ENCODE measurements at places on chromosomes 12 and 14.

DNA sequence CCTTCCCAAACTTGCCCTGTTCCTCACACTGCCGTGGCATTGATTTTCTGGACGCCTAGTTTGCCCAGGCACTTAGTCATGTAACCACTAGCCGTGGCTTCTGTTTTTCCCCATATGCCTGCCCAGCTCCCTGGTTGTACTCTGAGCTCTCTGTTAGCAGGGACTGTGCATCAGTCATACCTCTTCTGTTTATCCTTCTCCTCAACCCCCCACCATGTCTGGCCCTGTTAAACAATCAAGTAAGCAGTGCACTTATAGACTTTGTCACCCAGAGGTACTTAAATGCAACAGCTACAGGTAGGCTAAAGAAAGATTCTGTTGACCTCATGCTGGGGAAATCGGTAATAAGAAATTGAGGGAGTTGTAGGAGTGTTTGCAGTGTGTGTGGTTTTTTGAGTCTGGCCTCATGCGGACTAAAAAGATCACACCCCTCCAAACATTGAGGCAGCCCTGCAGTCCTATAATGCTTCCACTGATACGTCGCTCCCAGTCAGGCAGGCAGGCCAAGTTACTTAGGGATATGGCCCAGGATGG, 17.0 kb downstream of the UBE3B start:
- no peak for DNase-seq
- no peak overlapping the region for H3K4me3 ChIP-seq
- no peaks in the 10 kb centered on the region for H3K27me3 ChIP-seq
- peaks cover 9% of the 10 kb centered on the region for H3K4me1 ChIP-seq
- peaks cover 42% of the 10 kb centered on the region for H3K36me3 ChIP-seq

GRCh38 chr12:19273482-19274330, 144.2 kb downstream of the PLEKHA5 start:
- H3K27ac ChIP-seq: peak overlapping the region; percentile 79
- peaks cover 11% of the 10 kb centered on the region for H3K4me1 ChIP-seq
- no peaks in the 10 kb centered on the region for H3K36me3 ChIP-seq
- peak; percentile 68 for DNase-seq
- no peak overlapping the region for H3K4me3 ChIP-seq
- H3K27me3 ChIP-seq: no peaks in the 10 kb centered on the region

DNA sequence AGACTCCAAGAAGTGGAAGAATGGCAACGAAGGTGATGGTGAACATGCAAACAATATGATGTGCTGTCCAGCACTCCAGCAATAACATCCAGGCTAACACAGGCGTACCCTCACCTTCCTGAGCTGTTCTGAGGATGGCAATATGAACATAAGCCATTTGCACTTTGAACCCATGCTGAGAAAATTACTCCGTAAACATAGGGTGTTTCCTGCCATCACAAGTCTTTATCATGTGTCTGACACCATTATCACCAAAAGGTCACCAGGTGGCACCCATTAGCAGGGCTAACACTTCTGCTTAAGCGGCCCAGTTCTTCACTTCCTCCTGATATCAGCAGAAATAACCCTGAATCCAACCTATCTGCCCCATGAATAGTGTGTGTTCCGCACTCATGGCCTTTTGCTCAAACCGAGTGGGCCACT, 482.8 kb downstream of the MED13L start:
- DNase-seq: no peak
- no peak overlapping the region for H3K4me3 ChIP-seq
- no peaks in the 10 kb centered on the region for H3K27me3 ChIP-seq
- H3K36me3 ChIP-seq: no peaks in the 10 kb centered on the region

- no peak overlapping the region for H3K4me3 ChIP-seq
- no peaks in the 10 kb centered on the region for H3K27me3 ChIP-seq
- DNase-seq: no peak
- H3K4me1 ChIP-seq: peaks cover 2% of the 10 kb centered on the region
- no peaks in the 10 kb centered on the region for H3K36me3 ChIP-seq
- no peak overlapping the region for H3K27ac ChIP-seq
Measured at GRCh38 chr14:89721956-89722355, 232.6 kb downstream of the EFCAB11 start.

DNA sequence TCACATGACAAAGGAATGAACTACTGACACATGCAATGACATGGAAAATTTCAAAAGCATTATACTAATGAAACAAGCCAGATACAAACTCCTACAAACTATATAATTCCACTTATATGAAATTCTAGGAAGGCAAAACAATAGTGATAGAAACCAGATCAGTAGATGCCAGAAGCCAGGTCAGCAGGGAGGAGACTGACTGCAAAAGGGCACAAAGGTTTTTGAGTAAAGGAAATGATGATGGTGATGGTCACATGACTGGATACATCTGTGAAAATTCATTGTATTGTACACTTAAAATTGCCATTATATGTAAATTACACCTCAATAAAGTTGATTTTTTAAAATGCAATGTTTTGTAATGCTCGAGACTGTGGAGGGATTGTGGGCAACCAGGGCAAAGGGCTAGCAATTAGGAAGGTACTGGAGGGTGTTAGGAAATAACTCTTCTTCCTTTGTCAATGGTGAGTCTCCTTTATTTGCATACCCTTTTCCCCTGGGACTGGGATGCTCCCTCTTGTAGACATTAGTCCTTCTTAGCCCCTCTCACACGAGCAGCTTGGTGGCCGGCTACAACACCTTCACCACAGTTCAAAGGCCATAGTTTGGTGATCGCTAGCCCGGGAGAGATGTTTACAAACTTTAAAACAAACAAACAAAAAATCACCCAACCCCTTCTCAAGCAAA, 6.7 kb upstream of the PRPF40B start:
- H3K4me3 ChIP-seq: no peak overlapping the region
- H3K4me1 ChIP-seq: peaks cover 3% of the 10 kb centered on the region
- no peaks in the 10 kb centered on the region for H3K36me3 ChIP-seq
- no peak overlapping the region for H3K27ac ChIP-seq
- no peak for DNase-seq

GRCh38 chr14:35158951-35159653, 36.8 kb downstream of the PRORP start:
- H3K27me3 ChIP-seq: no peaks in the 10 kb centered on the region
- no peak for DNase-seq
- peaks cover 7% of the 10 kb centered on the region for H3K36me3 ChIP-seq
- peak overlapping the region; percentile 53 for H3K27ac ChIP-seq

- DNase-seq: no peak
- H3K27me3 ChIP-seq: no peaks in the 10 kb centered on the region
- H3K4me1 ChIP-seq: no peaks in the 10 kb centered on the region
- no peak overlapping the region for H3K27ac ChIP-seq
Measured at GRCh38 chr12:131599190-131600159, 111.4 kb upstream of the SFSWAP start.

GRCh38 chr14:70032447-70032846, 153.2 kb downstream of the SMOC1 start:
- no peak overlapping the region for H3K27ac ChIP-seq
- no peak overlapping the region for H3K4me3 ChIP-seq
- peaks cover 5% of the 10 kb centered on the region for H3K4me1 ChIP-seq
- no peaks in the 10 kb centered on the region for H3K27me3 ChIP-seq

- no peak overlapping the region for H3K27ac ChIP-seq
- peaks cover 2% of the 10 kb centered on the region for H3K27me3 ChIP-seq
- no peaks in the 10 kb centered on the region for H3K4me1 ChIP-seq
- H3K36me3 ChIP-seq: no peaks in the 10 kb centered on the region
- DNase-seq: no peak
- H3K4me3 ChIP-seq: no peak overlapping the region
Measured at GRCh38 chr14:84064316-84065125, 1465.4 kb upstream of the FLRT2 start.

GRCh38 chr12:118136559-118137003, 657 bp downstream of the PEBP1 start:
- no peak for DNase-seq
- peaks cover 42% of the 10 kb centered on the region for H3K36me3 ChIP-seq
- peak overlapping the region; percentile 35 for H3K27ac ChIP-seq
- H3K27me3 ChIP-seq: no peaks in the 10 kb centered on the region
- H3K4me3 ChIP-seq: peak overlapping the region; percentile 66

DNA sequence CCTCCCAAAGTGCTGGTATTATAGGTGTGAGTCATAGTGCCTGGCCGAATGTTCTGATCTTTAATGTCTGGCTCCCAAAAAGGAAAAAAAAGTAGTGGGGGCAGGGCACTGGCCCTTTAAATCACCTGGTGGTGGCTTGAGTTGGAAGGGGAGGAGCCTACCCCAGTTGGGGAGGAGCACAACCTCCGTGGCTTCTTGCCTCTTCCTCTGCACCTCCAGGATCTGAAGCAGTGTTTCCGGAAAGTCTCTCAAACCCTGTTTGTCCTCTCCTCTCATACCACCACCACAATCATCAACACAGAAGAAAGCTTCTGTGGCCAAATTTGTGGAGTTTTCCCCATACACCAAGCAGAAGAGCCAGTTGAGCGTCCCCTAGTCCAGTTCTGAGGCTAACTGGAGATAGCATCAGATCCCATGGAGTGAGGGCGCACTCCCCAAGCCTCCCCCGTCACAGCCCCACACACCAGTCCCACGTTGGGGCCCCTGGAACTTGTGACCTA, 24.3 kb upstream of the RCOR1 start:
- H3K27ac ChIP-seq: peak overlapping the region; percentile 40
- H3K36me3 ChIP-seq: no peaks in the 10 kb centered on the region
- H3K27me3 ChIP-seq: no peaks in the 10 kb centered on the region
- H3K4me1 ChIP-seq: peaks cover 13% of the 10 kb centered on the region

- no peak for DNase-seq
- H3K4me1 ChIP-seq: no peaks in the 10 kb centered on the region
- H3K4me3 ChIP-seq: no peak overlapping the region
- no peaks in the 10 kb centered on the region for H3K27me3 ChIP-seq
Measured at GRCh38 chr14:75310295-75311111, 31.9 kb downstream of the FOS start.

- H3K27me3 ChIP-seq: peaks cover 24% of the 10 kb centered on the region
- no peaks in the 10 kb centered on the region for H3K36me3 ChIP-seq
- no peak overlapping the region for H3K4me3 ChIP-seq
Measured at GRCh38 chr12:109549613-109550270, 23.6 kb downstream of the MMAB start.

DNA sequence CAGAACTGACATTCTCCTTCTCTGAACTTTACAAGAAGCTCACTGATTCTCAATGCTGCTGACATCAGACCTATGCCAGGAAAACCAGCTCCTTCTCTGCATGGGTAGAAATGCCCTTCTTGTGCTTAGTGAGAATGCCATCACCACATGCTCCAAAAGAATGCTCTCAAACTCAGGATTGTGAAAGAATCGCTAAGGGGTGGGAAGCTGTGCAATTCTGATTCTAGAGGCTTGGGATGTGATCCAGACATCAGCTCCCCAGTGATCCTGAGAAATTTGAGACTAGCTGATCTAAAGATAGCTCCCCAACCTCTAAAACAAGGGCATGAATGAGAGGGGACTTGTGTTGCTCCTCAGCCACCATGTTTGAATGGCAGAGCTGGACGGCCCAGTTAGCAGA, 113.2 kb downstream of the DPF3 start:
- no peak overlapping the region for H3K4me3 ChIP-seq
- DNase-seq: no peak
- no peaks in the 10 kb centered on the region for H3K36me3 ChIP-seq
- H3K27me3 ChIP-seq: no peaks in the 10 kb centered on the region

DNA sequence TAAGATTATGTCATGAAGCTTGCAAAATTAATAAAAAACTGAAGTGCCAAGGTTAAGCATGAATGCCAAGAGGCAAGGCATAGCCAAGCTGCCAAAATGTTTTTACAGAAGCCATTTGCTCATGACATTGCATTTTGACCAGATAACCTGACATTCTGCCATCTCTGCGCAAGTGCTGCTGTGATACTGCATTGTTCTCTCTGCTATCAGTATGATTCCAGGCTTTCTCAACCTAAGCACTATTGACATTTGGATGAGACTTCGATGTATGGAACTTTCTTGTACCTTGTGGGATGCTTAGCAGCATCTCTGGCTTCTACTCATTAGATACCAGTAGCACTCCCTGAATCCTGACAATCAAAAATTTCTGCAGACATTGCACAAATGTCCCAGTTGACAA, 139.2 kb downstream of the RASSF9 start:
- no peaks in the 10 kb centered on the region for H3K27me3 ChIP-seq
- no peak for DNase-seq
- no peaks in the 10 kb centered on the region for H3K4me1 ChIP-seq
- H3K36me3 ChIP-seq: no peaks in the 10 kb centered on the region
- H3K27ac ChIP-seq: no peak overlapping the region

GRCh38 chr14:60760644-60761364, 26.2 kb downstream of the MNAT1 start:
- peaks cover 62% of the 10 kb centered on the region for H3K4me1 ChIP-seq
- H3K27me3 ChIP-seq: no peaks in the 10 kb centered on the region
- no peak overlapping the region for H3K4me3 ChIP-seq
- no peaks in the 10 kb centered on the region for H3K36me3 ChIP-seq

GRCh38 chr12:63045020-63045860, 105.8 kb downstream of the AVPR1A start:
- no peaks in the 10 kb centered on the region for H3K36me3 ChIP-seq
- H3K27ac ChIP-seq: no peak overlapping the region
- DNase-seq: no peak
- no peak overlapping the region for H3K4me3 ChIP-seq

GRCh38 chr14:77790566-77791224, 9.2 kb upstream of the ADCK1 start:
- H3K27ac ChIP-seq: no peak overlapping the region
- H3K4me1 ChIP-seq: no peaks in the 10 kb centered on the region
- no peaks in the 10 kb centered on the region for H3K27me3 ChIP-seq
- DNase-seq: no peak
- H3K4me3 ChIP-seq: no peak overlapping the region

DNA sequence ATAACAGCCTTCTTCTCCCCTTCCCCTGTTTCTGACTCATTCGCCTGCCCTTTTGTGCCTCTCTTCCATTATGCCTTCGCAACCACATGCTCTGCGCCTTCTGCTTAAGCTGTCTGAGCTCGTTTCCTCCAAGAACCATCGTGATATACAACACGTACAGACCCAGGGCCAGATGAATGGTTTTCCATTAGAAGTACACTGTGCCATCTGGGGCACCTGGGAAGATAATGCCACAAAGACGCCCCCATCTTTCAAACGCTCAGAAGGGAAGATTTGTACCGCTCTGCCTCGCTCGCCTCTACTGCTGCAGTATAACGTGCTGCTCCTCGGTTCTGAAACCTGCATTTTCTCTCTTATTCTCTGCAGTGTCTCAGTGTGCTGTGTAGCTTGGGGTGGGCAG, 470.9 kb upstream of the STXBP6 start:
- no peaks in the 10 kb centered on the region for H3K27me3 ChIP-seq
- no peak overlapping the region for H3K4me3 ChIP-seq
- DNase-seq: no peak
- no peaks in the 10 kb centered on the region for H3K4me1 ChIP-seq

DNA sequence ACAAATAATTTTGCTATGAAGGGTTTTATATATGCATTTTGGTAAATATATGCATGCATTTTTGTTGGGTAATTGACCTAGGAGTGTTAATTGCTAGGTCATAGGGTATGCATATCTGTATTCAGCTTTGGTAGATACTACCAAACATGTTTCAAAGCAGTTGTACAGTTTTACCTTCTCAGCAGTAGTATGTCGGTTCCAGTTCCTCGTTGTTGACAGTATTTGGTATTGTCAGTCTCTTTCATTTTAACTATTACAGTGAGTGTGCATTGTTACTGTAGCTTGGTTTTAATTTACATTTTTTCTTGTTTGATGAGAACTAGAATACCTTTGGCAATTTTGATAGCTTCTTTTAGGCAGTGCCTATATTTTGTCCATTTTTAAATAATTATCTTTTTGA, 98.9 kb downstream of the ARID2 start:
- H3K27me3 ChIP-seq: no peaks in the 10 kb centered on the region
- no peaks in the 10 kb centered on the region for H3K4me1 ChIP-seq
- H3K36me3 ChIP-seq: peaks cover 15% of the 10 kb centered on the region
- H3K4me3 ChIP-seq: no peak overlapping the region
- H3K27ac ChIP-seq: no peak overlapping the region
- no peak for DNase-seq

GRCh38 chr12:76252031-76252430, 96.2 kb downstream of the BBS10 start:
- H3K4me3 ChIP-seq: no peak overlapping the region
- no peak for DNase-seq
- H3K36me3 ChIP-seq: no peaks in the 10 kb centered on the region
- no peaks in the 10 kb centered on the region for H3K4me1 ChIP-seq
- H3K27me3 ChIP-seq: no peaks in the 10 kb centered on the region

Data from RWPE2 (cell line).